ENCODE measurements at places on chromosomes 13 and 19.

DNA sequence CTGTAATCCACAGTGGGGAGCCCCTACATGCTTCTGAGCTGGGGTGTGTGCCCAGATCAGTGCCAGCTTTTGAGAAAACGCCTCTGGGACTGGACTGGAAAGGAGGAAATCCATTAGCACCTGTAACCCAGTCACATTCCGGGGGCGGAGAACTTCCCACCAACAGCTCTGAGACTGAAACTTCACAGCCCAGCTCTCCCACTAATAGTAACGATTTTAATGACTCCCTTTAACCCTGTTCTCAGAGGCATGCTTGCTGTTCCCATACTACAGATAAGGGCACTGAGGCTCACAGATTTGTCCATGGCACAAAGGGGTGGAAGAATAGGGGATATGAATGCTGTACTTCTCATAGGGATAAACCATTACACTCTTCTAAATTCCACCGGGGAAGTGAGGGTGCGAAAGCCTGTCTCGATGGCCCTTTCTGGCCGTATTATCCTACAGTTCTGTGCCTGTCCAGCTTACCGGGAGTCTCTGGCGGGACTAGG, 851 bp downstream of the FBXO46 start:
- DNase-seq = no peak

DNA sequence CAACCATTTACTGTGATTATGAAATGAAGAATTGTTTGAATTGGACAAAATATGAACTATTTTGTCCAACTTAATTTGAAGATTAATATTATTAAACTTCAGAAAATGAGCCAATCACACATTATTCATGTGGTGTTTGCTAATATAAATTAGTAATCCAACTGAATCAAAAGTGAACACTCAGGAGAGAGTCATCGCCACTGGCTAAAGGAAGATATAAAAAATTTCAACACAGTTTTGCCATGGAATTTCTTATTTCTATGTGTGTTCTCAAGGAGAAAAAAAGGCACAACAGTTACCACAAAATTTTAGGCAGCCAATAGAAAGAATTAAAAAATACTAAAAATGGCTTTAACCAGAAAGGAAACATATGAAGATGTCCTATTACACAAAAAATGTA, 2683.8 kb downstream of the PCDH9 start:
- no peak for DNase-seq

- DNase-seq = no peak
These were observed 21.7 kb upstream of the SCEL start for GRCh38 chr13:77513719-77514335.

DNA sequence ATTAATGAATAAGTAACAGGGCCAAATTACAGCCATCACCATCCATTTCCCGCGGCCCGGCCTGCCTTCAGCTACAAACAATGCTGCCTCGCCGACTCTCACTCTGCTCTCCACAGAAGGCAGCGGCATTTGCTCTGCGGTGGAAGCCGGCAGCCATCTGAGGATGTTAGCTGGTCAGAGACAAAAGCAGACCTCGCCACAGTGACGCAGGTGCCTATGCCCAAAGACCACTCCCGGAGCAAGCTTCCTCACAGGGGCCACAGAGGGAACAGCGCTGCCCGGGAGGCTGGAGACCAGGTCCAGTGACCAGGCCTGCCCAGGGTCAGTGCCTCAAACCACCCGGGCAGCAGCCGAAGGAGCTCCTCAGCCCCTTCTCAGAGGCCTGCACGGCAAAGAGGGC, 16.4 kb downstream of the PEPD start:
- DNase-seq = no peak

GRCh38 chr13:95033890-95034289, 267.4 kb downstream of the ABCC4 start:
- DNase-seq = no peak

- no peak for DNase-seq
These were observed 21.6 kb upstream of the SIGLEC14 start for GRCh38 chr19:51668216-51668615.

DNA sequence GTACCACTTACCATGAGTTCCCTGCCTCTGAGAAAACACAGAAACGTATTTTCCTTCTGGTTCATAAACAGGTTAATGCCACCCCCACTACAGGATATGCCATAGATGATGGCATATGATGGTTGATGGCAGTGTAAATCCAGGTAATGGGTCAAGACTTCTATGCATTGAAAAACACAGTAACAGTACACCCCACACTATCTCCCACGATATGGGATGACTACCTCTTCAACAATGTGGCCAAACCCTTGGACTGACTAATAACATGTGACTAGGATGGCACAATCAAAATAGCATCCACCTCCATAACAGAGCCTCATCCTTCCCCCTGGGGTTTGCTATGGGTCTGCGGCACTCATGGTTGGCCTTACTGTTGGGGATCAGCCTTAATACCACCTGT, 22.0 kb downstream of the ZNF235 start:
- no peak for DNase-seq

DNA sequence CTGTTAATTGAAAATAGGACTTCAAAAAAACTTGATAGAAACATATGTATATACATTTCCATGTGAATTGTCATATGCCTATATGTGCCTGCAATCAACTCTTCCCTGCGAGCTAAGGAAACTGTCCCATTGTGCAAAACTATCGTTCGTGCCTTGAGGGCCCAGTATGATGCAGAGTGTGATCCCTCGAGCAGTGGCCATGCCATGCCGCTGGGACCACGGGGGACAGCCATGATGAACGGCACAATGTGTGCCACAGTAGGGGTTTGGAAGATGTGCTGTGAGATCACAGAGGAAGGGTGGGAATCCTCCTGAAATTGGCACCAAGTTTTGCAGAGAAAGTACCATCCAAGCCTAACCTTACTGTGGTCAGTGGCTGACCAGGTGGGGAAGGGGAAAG, 118.1 kb upstream of the SOX1 start:
- no peak for DNase-seq

DNA sequence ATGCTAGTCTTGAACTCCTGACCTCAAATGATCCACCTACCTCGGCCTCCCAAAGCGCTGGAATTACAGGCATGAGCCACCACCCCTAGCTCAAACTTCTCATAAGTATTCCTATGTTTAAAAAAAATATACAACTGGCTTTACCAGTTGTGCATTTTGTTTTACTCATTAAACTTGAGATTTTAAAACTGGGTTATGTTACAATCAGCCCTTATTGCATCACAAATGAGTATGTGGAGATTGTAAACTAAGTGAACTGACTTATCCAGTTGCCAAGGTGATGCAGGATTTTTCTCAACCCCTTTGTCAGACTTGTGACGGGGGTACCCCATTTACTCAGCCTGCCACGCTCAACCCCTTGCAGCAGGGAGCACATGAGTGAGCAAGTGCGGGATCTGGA, 14.4 kb upstream of the GTF2F2 start:
- DNase-seq = no peak

DNA sequence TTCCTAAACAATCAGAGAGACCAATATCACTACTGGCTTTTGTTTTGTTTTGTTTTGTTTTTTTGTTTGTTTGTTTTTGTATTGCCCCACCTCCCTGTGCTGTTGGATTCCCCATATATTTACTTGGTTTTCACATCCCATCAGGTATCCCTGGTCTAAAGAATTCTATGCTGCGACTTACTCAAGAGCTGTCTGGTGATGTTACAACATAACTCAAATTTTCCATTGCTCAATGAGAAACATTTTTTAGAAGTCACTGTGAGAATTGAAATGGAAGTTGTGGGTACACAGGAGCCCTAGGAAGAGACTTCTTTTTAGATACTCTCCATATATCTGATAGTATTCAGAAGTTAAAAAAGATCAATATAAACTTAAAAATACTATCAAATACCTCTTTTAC, 181.4 kb downstream of the KLF5 start:
- DNase-seq = no peak

DNA sequence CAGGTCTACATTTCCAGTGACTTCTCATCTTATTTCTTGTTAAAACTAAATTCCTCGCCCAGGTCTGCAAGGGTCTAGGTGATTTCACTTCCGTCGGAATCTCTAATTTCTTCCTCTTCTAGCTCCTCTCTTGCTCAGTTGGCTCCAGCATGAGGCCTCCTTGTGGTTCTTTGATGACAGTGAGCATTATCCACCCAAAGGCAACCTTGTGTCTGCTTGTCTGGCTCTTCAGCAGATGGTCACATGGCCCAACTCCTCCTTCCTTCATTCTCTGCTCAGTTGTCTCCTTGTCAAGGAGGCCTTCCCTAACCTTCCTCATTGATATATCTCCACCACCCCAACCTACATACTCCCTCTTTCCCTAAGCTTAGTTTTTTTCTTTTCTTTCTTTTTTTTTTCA, 1391.4 kb downstream of the EFNB2 start:
- DNase-seq = no peak

- DNase-seq = no peak
These were observed 919 bp downstream of the DACT3 start for GRCh38 chr19:46660008-46660517.

- no peak for DNase-seq
These were observed 27.5 kb upstream of the KATNAL1 start for GRCh38 chr13:30334663-30335386.

GRCh38 chr19:18980432-18981020, 39.5 kb upstream of the HOMER3 start:
- DNase-seq = no peak

DNA sequence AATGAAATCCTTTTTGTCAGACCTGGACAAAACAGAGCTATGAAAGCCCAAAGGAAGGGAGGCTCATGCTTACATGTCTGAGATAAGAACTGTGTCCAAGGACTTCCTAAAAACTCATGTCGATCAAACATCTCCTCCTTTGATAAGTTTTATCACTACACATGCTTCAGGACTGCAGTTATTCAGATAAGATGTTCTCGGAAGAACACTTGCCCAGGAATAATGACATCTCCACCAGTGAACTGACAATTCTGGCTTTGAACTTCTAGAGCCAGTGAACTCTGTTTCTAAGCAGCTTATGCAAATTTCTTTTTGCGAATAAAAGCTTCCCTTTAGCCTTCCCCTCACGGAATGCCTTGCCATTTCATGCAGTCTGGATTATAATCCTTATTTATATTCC, 561.6 kb downstream of the TBC1D4 start:
- DNase-seq = no peak

DNA sequence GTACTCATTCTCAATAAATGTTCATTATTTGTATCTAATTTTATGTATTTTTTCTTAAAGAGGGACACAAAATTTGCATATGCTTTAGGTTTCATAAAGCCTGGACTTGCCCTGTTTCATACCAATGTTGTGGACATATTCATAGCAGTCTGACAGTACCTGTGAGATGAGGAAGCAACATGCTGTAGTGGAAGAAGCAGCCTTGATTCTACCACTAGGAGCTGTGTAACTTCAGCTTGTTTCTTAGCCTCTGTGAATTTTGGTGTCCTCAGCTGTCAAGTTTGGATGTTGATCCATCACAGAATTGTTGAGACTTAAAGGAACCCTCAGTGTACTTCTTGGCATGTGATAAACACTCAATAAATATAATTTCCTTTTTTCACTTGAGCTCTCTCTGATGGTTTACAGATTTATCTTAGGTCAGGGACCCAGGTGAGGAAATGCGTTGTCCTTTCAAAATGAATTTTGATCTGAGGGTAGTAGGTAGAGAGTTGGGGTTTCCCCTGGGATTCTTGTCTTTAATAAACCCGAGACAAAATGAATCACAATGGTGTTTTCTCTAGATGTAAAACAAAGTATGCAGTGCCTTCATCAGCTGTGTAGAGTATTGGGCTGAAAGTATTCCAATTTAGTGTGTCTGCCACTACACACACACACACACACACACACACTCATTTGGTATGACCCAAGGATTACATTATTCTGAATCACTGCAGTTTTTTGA, 152.1 kb downstream of the KCNRG start:
- no peak for DNase-seq

DNA sequence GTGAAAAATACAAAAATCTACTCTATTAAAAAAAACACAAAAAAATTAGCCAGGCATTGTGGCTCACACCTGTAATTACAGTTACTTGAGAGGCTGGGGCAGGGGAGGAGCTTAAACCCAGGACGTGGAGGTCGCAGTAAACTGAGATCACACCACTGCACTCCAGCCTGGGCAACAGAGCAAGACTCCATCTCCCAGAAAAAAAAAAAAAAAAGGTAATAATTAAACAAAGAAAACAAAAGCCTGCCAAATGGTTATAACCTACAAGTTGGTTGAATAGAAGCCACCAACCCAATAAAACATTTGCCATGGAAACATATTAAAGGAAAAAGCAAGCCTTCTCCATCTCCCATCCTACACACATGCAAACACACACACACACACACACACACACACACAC, 255.2 kb downstream of the ITGBL1 start:
- no peak for DNase-seq

GRCh38 chr13:92225861-92226260, 827.4 kb downstream of the GPC5 start:
- DNase-seq = no peak

DNA sequence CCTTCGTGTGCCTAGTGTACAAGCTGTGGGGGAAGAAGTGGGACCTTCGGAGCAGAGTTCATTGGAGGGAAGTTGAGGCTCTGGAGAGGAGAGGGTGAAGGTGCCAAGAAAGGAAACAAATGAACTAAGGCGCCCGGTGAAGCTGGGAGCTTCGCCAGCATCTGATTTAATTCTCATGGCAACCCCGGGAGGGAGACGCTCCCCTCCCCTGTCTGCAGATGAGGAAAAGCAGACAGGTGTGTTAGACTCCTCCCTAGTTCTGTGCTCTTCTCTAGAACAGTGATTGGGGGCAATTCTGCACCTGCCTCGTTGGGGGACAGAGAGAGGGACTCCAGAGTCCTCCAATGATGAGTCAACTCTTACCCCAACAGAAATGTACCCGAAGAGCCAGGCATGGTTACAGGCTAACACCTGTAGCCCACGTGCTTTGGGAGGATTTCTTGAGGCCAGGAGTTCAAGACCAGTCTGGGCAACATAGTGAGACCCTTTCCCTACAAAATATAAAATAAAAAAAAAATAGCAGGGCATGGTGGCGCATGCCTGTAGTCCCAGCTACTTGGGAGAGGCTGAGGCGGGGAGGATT, 4.2 kb downstream of the SSC5D start:
- no peak for DNase-seq

DNA sequence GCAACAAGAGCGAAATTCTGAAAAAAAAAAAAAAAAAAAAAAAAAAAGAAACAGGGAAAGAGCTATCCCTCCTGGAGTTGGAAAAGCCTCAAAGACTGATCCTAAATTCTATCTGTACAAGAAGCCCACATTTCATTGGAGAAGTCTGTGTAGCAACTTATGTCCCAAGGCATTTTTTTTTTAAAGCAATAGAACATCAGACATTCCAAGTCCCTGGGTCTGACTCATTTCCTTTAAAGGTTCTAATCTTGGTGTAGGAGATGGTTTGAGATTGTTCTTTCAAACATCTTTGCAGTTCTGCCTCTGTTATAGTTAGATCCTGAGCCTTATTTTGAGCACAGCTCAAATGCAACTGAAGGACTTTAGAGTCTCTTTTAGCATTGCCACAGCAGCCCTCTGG, 706.5 kb upstream of the MIR17HG start:
- no peak for DNase-seq

DNA sequence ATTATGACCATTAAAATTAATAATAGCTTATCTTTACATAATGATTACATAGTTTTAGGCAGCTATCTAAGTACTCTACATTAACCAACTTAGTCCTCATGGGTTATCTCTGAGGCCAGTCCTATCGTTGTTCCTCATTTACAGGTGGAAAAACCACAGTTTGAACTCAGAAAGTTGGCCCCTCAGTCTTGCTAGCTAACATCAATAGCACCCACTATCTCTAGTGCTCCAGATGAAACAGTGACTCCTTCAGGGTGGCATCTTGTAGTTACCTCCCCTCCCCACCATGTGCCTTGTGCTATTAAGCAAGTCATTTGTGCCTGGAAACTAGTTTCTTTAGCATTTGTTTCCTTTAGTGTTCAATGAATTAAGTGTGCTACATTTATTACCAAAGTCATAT, 1086.7 kb downstream of the EFNB2 start:
- DNase-seq = no peak

- DNase-seq = no peak
These were observed 24.7 kb downstream of the PPP1R37 start for GRCh38 chr19:45117671-45118070.

Data from KG1 (cell line).